ENCODE measurements at places on chromosomes 5 and 9. TPM values are rescaled to one million over a fixed set of nuclear protein-coding genes. Genes with fewer than 3 reads are reported as not detected.

Gene SPATA31A3
- not detected for total RNA-seq

Gene KIF24
- 3.9 TPM for total RNA-seq

Gene NIPBL
- 92.2 TPM for total RNA-seq

Gene HTR1A
- total RNA-seq = 0.13 TPM

Gene CDH6
- 0.47 TPM for total RNA-seq

Gene PDCD1LG2
- total RNA-seq = not detected

Gene OBP2B
- total RNA-seq = not detected

Gene TRIM36
- total RNA-seq = 1.3 TPM

Gene COL5A1
- total RNA-seq = 549 TPM

Gene ACTBL2
- total RNA-seq = 0.07 TPM

Gene CD14
- total RNA-seq = 0.35 TPM

Gene LYSMD3
- total RNA-seq = 16.8 TPM

Gene PHF24
- 0.62 TPM for total RNA-seq

Gene SLC4A9
- 2.5 TPM for total RNA-seq

Gene LTC4S
- total RNA-seq = 5.0 TPM

Gene MARCHF3
- total RNA-seq = 8.5 TPM

Gene FABP6
- not detected for total RNA-seq

Gene EFCAB9
- total RNA-seq = not detected

Gene HRCT1
- total RNA-seq = 1.0 TPM

Gene SERINC5
- total RNA-seq = 87.6 TPM

Gene SLC45A2
- total RNA-seq = 0.45 TPM

Gene CATSPER3
- 1.1 TPM for total RNA-seq

Gene STPG3
- total RNA-seq = 0.18 TPM

Gene JAKMIP2
- total RNA-seq = 5.5 TPM

Gene ADAMTS12
- 13.5 TPM for total RNA-seq

Gene KCNMB1
- 0.22 TPM for total RNA-seq

Gene LCN2
- total RNA-seq = not detected

Gene MLANA
- not detected for total RNA-seq

Gene ANKRD34B
- total RNA-seq = not detected

Gene PJA2
- total RNA-seq = 69.2 TPM

Gene KCNV2
- total RNA-seq = not detected

Gene TMEM174
- total RNA-seq = not detected

Gene GARIN3
- total RNA-seq = not detected

Gene FNBP1
- 49.9 TPM for total RNA-seq

Gene STC2
- 26.9 TPM for total RNA-seq
